ENCODE measurements at places on chromosomes 7 and 10.

DNA sequence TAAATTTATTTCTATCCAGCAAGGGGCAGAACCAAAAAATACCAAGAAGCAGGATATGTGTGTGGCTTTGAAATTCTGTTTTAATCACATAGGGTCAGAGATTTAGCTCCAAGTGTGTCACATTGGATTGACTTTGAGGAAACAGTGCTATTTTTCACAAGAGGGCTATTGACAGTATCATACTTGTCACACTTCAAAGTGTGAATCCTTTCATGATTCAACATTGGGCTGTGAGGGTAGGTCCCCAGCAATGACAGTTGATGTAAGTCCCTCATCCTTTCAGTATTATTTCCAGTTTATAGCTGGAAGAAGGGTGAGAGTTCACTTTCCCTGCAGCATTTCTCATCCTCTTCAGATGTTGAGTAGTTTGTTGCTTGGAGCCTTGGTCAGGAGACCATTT lies 7.4 kb downstream of the CCNY start:
- DNase-seq: no peak

DNA sequence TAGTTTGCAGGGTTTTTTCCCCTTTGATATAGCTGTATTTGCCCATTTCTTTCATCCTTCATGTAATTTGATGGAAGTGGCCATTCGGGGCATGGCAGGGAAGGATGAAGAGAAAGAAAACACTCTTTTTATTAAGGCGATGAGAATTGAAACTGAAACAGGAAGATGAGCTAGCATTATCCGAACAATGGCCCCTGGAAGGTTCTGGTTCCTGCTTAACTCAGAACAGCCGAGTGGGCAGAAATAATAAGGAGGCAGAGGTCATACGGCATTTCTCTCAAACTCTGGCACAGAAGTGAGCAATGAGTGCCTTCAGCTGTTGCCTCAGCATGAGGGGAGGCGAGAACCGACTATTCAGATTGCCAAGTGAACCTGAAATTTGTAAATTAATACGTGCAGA lies 113.2 kb upstream of the MYO3A start:
- no peak for DNase-seq

DNA sequence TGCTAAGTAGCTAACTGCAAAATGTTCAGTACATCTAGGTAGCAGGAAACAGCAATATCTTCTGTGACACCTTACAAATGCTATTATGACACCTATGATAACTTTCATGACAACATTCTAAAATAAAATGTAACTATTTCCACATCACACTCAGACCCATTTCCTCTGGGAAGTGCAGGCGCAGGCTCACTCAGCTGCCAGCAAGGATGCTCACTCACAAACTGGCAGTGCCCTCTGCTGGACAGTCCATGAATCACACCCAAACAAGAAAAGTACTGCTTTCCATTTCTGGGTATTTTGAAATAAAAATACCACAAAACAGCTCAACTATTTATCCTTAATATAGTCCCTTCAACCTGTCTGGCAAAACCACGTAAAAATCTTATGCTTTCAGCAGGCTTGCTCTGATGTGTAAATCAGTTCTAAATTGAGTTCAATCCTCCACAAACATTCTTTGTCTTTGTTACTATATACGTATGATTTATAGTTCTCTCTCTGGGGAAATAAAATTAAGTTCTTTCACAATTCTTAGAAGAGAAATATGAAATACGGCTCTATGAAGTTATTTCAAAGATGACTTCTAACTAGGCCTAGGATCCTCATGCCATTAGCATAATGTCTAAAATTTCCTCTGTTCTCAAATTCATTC lies 176.6 kb downstream of the PARD3 start:
- DNase-seq: peak; percentile 73

GRCh38 chr10:95440756-95441546 lies 120.2 kb downstream of the SORBS1 start:
- no peak for DNase-seq

GRCh38 chr10:123144697-123145541 lies 3.0 kb upstream of the HMX2 start:
- DNase-seq: peak; percentile 30

GRCh38 chr7:121313793-121314676 lies 14.8 kb upstream of the WNT16 start:
- no peak for DNase-seq

- no peak for DNase-seq
These were observed 20.9 kb downstream of the NUDCD3 start for GRCh38 chr7:44469461-44470134.

DNA sequence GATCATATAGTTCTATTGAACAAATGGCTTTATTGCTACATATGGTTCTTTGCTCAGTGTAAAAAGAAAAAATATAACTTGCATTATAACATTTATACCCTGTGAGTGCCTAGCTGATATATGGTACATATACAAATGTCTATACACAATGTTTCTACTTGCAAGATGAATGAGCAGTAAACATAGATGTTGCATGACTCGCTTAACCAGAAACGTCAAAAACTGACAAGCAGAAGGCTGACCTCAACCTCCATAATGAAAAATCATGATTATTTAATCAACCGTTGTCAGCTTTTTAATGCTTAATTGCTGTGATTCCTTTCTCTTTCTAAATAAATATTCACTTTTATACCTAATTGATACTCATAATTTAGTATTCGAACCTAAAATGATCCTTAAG lies 183.3 kb downstream of the PTN start:
- no peak for DNase-seq

DNA sequence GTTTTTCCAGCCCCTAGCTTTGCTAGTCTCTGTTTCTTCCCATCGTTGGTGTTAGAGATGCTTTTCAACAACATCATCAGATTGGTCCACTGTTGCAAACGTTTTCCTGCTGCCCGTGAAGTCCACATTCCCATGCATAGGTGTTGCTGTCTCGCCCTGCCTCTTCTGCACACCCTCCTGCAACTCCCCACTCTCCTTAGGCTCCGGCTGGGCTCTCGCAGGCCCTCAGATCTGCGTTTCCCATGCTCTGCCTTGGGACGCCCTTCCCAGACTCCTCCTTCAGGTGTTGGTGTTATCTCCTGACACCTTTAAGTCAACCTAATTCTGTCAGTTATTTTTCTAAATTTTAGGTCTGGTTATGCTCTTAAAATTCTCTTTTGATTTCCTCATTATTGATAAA lies 55.0 kb downstream of the ZMYND11 start:
- no peak for DNase-seq

DNA sequence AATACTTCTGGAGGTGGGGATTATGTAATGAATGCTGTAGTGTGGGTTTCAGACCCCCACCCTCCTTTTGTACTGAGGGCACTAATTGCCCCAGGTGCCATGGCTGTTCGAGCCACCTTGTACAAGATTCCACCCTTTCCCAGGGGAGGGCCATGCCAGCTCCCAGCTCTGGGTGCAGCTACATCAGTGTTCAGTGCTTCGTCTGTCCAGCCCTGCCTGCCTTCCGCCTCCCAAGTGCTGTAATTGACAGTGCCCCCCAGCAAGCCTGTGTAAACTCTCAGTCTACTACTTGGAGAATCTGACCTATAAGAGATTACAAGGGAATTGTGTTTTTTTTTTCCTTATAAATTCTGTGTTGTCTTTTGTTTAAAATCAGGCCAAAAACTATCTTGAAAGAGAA lies 33.0 kb downstream of the GTF2I start:
- DNase-seq: no peak

GRCh38 chr10:48772059-48772458 lies 87.4 kb downstream of the WDFY4 start:
- DNase-seq: no peak

DNA sequence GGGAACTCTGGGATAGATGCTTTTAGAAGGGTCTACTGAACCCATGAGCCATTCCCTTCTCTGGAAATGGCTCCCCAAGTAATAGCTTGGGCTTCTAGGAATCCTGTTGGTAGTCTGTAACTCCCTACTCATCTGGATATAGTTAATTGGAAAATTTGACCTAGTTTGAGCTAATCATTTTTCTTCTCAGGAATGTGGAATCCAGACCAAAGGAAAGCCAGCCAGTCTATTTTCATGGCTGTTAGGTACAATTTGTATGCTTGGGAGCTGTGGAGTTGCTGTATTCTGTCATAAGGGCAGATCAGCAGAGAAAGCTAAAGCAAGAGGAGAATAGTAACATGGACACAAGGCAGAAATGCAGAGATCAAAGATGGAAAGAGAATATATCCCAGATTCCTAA lies 71.6 kb upstream of the C1GALT1 start:
- no peak for DNase-seq

DNA sequence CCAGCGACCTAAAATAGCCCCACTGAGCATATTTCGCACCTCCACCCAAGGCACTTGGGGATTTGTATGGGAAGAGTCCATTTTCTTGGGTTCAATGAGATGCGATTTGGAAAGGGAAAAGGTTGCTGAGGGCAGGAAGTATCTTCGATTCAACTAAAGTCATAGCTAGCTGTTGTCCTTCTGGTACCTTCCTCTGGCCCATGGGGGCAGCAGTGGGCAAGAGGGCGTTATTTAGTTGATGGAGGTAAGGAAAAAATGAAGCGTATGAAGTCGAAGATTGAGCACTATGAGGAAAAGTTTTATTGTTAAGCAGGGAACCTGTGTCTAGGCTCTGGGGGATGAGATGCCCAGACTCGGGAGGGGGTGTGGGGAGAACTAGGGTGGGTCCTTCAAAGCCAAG lies 135.4 kb downstream of the EVX1 start:
- DNase-seq: no peak

GRCh38 chr7:2837496-2837895 lies 6.6 kb downstream of the GNA12 start:
- DNase-seq: no peak

GRCh38 chr7:7257899-7258692 lies 75.8 kb downstream of the C1GALT1 start:
- no peak for DNase-seq

DNA sequence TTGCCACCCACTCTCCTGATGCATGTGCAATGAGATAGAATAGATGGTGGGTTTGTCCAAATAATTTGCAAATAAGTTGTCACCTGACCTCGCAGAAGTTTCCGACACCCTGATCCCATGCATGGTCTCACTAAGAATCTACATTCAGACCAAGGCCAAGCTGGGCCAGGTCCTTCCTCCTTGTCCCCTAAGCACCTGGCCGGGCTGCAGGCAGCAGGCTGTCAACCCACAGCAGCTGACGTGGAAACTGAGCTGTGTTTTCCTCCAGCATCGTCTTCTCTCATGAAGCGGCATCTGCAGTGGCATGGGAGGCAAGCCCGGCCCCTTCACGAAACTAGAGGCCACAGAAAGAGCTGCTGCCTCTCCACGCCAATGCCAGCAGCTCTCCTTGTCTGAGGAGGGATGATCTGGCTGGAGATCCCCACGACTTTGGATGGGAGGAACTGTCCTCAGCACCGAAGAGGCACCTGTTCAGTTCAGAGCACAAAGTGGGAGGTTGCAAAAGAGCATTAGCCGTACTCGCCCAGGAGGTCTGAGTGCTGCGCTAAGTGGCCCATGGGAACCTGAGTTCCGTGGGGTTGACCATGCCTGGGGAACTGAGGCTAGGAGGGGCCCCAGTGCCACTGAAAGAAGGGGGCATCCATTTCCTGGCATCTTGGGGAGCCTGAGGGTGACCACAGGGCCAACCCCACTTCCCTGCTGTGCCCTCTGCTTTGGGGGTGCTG lies 110.5 kb upstream of the INSIG1 start:
- no peak for DNase-seq

- peak; percentile 61 for DNase-seq
These were observed 1.8 kb downstream of the KLLN start for GRCh38 chr10:87861566-87861952.

- DNase-seq: no peak
These were observed 31.4 kb downstream of the ZAN start for GRCh38 chr7:100764841-100765240.

- no peak for DNase-seq
These were observed 38.7 kb downstream of the PAX2 start for GRCh38 chr10:100784126-100784525.

GRCh38 chr10:19651549-19651948 lies 164.7 kb upstream of the PLXDC2 start:
- peak; percentile 12 for DNase-seq

GRCh38 chr10:63214571-63214970 lies 81.4 kb downstream of the NRBF2 start:
- DNase-seq: no peak

- no peak for DNase-seq
These were observed 305.9 kb upstream of the SMIM30 start for GRCh38 chr7:113424185-113424817.

DNA sequence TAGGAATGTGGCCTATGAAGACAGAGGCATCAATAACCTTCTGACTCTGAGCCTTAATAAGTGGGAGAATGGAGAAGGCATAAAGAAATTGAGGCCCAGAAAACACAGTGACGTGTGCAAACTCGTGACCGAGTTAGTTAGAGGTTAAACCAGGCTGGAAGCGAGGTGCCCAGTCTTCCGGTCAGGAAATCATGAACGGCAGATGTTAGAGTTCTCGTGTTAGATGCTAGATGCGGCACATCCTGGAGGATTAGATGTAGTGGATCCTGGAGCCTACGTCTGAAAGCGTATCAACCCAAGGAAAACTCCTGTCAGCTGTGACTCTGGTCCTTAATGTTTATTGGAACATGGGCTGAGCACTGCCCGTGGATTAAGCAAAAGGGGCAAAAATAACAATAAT lies 275.9 kb downstream of the TCF7L2 start:
- DNase-seq: no peak

DNA sequence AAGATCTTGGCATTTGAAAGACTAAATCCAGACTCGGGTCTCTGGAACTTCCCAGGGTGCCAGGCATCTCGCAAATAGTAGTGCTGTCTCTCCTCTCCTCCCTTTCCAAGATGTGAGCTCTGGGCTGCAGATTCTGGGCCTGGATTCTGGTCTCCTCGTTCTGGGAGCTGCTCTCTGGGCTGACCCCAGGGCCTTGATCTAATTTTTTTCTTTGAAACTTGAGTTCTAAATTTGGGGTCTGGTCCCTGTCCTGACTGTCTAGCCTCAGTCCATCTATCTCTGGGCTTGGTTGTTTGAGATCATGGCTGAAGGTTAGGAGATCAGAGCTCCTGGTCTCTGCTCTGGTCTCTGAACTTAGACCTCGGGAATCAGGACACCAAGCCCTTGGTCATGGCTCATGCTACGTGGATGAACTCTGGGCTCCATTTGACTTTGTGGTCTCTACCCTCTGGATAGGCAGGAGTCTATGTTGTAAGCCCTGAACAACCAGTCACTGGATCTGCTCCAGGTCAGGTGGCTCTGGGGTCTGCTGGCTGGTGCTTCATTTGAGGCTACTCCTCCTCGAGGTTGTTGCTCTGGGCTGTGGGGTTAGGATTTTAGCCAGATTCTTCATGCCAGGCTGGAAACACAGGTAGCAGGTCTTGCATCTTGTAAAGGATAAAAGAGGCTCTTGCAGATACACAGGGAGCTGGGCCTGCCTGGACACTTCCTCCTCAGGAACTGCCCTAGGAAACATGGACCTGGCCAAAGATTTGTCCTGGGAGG lies 8.0 kb upstream of the MBL2 start:
- DNase-seq: no peak

- no peak for DNase-seq
These were observed 383.8 kb upstream of the ZMIZ1 start for GRCh38 chr10:78684947-78685346.

GRCh38 chr7:140867467-140868462 lies 57.0 kb downstream of the BRAF start:
- no peak for DNase-seq

GRCh38 chr10:10663622-10664021 lies 354.1 kb upstream of the CELF2 start:
- DNase-seq: no peak

- no peak for DNase-seq
These were observed 27.6 kb upstream of the RNF32 start for GRCh38 chr7:156612930-156613329.
